Amygdala (tissue), 56 donors: ENCODE measurements at places on chromosomes 12 and 14.

GRCh38 chr12:78171061-78171460 lies 340.4 kb downstream of the NAV3 start:
- no peak for DNase-seq

DNA sequence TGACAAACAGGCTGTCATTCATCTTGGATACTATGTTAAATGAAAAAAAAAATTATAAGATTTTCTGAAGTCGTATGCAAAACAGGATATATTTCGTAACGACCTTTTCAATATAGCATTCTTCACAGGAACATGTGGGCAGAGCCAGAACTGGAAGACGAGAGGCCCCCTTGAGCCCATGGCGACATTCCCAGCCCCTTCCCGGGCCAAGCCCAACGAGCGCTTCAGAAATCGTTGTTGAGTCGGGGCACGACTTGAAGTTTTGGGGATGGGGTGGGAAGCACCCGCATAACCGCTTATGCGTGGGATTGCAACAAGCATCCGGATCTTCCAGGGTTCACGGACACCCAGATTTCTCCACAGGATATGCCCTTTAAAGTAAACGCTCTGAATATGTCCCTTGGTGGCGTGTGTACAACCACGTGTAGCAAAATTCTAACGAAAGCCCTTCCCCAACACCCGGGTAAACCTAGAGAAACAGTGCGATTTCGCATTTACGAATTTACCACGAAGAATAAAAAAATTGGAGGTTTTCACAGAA lies 736 bp downstream of the C14orf39 start:
- DNase-seq: no peak

DNA sequence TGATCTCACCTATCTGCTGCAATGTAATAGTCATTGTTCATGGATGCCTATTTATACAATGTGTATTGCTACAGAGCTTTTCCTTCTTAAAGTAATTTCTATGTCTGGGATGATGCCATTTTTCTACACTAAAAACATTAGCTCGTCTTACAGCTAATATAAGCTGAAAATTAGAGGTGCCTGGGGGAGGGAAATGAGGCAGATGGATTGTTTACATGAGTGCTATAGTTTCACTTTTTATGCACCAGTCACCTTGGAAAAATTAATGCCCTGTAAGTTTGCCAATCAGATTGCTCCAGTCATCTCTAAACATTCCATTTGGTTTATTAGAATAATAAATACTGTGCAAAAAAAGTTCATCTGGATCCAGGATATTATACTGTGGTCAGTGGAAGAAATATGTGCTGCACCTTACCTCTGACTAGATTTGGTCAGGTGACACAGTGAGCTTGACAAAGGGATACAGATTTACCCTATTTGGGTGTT lies 436.2 kb downstream of the RAD51B start:
- no peak for DNase-seq

DNA sequence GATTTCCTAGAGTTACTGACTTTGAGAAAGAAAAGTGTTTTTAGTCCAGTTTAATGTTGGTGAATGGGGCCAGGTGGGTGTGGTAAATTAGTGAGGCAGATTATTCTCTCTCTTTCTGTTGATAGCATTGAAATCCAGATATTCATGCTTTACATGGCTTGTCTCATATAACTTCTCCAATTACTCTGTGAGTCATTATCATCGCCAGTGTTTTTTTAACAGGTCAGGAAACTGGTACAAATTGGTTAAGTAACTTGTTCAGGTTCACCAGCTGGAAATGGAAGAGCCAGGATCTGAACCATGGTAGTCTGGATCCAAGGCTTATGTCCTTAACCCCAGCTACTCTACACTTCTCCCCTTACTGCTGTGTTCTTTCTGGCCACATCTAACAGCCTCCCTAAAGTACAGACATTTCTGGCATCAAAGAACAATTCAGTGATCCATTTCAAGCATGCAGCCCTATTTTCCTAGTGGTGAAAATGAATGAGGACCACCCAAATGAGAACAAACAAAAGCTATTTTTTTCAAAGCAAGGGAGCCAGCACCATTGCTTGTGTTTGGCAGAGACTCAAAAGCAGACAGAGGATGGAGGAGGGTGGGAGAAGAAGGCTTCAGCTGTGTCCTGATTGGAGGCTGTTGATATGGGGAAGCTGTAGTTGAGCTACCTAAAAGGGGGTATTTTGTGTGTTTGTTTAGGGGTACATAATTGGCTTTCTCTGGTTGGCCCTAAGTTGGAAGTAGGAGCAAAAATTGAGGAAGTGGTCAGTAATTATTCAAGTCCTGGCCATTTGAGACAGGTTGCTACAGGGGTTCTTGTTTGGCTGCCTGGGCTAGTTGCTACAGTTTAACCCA lies 1.7 kb downstream of the IRAK3 start:
- no peak for DNase-seq

GRCh38 chr14:90523961-90524875 lies 127.4 kb downstream of the CALM1 start:
- no peak for DNase-seq

DNA sequence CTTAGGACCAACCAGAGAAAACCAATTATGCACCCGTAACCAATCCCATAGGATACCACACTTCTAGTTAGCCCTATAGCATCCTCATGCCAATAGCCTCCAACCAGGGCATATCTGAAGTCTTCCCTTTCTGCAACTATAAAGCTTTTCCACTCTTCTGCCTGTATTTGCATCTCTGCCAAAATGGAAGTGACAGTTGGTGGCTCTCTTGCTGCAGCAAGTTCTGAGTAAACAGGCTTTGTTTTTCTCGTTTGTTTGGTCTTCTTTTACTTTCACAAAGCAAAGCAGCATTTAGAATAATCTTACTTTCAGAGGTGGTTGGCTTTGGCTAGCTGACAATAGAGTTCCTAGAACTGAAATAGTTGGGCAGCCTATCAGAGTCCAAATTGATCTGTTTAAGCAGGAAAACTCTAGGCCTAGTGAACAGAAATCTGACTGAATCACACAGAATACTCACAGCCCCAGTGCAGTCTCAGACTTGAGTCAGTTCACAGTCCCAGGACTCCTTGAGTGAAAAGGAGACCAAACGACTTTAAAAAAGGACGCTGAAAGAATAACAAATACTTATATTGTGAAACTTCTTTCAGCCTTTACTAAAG lies 1029.7 kb upstream of the LRFN5 start:
- no peak for DNase-seq

DNA sequence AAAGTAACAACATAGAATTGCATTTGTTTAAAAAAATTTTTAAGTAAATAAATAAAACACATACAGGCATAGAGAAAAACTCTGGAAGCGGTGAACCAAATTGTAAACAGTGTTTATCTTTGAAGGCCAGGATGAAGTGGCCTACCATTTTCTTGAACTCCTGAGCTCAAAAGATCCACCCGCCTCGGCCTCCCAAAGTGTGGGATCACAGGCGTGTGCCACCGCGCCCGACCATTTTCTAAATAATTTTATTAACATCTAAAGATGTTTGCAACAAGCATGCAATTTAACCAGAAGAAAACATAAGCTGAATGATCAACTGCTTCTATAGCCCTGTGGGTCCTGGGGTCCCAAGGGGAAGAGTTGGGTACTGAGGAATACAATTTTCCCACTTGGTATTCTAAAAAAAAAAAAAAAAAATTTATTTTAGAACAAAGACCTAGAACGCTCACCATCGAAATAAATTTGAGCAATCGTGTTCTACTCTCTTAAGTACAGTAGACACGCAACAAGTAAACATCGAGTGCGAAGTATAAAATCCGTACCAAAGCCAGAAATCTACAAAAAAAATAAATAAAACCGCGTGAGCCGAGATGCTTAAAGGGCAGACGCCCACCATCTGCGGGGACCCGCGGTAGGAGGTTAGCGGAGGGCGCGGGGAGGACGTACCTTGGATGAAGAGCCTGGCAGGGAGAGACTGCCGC lies 484 bp downstream of the MIS18BP1 start:
- DNase-seq: no peak

GRCh38 chr14:71236487-71236886 lies 329.2 kb downstream of the PCNX1 start:
- DNase-seq: no peak

GRCh38 chr12:122943196-122943595 lies 23.1 kb downstream of the ABCB9 start:
- no peak for DNase-seq

DNA sequence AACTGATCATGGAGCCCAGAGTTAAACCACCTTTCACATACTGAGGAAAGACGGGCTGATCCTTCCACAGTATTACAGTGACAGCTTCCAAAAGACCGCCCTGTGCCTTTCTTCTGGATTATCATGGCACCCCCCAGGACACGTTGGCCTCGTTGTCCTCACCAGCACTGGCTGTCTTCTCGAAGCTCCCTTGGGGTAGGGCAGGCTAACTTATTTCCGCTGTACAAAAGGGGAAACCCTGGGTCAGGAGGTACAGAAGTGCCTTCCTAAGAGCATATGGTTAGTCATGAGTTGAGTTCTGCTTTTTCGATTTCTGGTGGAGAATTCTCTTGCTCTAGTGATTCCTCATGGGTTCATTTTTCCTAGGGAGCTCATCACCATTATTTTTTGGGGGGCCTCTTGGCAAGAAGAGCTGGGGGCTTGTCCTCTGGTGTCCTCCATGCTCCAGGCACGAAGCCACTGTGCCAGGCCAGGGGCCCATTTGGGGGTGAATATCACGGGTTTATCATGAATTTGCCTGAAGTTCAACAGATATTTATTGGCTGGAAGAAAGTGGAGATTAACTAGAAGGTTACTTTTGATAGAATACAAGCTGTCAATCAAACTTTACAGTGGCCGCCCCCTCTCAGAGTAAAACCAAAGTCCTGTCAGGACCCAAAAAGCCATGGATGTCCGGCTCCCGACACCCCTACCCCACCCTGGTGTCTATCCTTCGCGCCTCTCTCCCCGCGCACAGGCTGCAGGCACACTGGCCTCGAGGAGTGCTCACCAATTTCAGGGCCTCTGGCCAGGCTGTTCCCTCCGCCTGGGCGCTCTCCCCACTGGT lies 8.8 kb upstream of the TRAF3 start:
- DNase-seq: no peak

DNA sequence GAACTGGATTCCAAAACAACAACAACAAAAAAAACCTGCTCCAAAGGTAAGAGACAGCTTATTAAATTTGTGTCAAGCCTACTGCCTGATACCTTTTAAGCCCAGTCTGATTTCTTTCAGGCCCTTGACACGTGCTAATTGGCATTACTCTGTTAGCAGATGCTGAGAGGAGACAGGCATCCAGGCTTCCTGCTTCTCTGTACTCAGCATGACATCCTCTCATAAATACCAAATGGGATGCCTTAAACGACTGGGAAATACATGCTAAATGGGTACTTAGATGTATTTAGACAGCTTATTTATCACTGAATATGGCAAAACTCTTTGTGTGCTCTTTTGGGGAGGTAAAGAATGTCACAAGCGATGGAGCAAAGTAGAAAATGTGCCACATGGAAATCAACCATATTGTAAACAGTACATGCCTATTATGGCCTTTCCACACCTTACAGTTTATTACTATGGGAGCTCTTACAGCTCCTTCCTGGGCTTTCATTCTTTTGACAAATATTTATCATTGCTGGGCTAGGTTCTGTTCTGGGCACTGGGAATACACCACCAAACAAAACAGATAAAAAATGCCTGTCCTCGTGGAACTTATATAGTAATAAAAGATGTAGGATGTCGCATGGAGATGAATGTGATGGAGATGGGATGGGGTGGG lies 11.5 kb upstream of the PCED1B start:
- no peak for DNase-seq

DNA sequence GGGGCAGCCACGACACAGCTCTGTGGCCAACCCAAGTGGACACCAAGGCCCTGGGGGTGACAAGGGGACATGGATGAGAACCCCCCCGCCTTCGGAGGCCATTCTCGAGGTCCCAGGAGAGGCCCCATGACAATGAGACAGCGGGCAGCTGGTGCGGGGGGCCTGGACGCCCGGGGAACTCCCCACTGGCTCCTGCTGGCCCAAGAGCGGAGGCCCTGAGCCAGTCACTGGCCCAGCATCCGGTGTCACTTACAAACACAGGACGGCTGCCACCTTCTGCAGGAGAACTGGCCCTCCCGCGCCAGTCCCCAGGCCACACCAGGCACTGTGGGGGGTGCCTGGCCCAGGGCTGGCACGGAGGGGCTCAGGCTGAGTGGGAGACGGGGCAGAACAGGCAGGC lies 51.4 kb downstream of the NCOR2 start:
- DNase-seq: no peak

DNA sequence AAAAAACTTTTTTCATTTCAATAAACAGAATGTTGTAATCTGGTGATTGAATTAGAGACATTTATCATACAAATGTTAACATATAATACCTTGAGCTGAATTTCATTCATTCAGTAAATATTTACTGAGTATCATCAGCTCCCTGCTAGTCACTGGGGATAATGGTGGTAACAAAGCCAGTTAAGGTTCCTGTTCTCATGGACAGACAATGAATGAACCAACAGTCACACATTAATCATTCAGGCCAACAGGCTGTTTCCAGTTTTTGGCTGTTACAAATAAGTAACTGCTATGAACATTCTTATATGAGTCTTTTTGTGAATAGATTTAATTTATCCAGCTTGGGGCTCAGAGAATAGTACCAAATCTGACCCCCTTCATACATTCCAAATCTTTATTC lies 13.5 kb downstream of the EXD2 start:
- no peak for DNase-seq

DNA sequence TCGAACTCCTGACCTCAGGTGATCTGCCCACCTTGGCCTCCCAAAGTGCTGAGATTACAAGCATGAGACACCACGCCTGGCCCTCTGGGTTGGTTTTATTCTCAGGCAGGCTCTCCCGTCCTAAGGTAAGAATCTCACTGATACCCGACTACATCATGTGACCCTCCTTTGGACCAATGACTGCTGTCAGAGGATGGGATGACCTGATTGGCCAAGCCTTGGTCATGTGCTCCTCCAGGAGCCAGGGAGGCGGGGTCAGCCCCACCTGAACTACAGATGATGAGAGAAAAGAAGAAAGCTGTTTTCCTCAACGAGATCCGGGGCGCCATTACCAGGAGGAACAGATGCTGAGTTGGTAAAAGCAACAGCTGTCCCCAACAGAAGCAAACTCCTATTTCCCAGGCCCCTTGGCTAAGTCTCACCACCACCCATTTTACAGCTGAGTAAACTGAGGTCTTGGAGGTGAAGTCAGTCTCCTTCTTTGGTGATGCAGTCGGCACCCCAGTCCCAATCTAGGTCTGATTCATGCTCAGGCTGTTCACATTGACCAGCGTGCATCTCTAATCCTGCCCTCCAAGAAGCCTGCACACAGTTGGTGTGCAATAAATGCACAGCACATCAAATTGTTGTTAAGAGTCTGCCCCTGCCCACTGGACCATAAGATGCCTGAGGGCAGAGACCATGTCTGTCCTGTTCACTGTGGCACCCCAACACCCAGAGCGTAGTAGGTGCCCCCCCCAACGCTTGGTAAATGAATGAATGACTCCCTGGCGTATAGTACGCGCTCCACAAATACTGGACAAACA lies 118.8 kb downstream of the SCARB1 start:
- no peak for DNase-seq

GRCh38 chr12:2673966-2674810 lies 120.6 kb upstream of the FKBP4 start:
- DNase-seq: no peak
